ENCODE measurements at places on chromosomes 1 and 21.

DNA sequence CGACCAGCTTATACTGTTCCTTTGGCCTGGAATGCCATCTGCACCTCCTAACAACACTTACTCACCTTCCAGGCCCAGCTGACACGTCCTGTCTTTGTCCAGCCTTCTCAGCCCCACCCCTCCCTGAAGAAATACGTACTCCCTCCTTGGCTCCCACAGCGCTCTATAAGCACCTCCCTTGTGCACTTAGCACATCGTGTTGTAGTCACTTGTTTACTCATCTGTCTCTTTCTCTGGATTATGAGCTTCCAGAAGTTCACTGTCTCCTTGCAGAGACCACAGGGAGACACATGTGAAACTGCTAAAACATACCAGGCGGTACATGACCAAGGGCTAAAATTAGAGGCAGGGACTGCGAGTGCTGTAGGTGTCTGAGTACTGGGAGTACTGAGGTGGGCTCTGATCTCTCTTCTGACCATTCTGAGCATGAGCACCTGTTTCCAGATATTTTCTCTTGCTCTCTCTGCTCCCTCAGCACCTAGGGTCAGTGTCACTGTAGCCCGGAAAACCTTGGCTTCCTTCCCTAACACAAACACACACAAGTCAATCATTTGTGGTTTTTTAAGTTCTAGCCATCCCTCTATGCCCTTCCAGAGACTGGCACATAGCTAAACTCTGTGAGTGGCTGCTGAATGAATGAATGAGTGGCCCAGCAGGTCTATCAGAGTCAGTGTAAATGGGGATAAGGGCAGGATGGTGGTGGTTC, 5.1 kb downstream of the DCST1 start:
- DNase-seq = peak; percentile 25

DNA sequence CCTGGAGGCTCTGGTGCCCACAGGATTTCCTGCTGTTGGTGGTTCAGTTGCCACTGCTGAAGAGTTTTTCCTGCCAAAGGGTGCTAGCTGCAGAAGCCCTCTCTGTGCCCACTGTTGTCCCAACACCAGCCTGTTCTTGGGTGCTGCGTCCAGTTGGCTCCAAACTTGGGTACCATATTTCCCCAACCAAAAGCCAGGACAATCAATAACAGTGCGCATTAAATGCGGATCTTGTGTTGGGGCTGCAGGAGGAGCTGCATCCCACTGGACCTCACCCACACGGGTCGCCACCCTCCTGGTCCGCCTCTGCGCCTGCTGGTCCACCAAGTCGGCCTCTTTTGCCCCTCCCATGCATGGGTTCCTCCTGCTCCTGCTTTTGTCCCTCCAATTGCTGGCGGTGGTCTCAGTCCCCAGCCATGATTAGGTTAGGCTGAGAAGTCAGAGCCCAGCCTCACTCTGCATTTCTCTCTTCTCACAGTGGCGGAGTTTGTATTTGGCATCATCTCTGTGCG, 9.8 kb downstream of the ABCG1 start:
- DNase-seq = no peak

DNA sequence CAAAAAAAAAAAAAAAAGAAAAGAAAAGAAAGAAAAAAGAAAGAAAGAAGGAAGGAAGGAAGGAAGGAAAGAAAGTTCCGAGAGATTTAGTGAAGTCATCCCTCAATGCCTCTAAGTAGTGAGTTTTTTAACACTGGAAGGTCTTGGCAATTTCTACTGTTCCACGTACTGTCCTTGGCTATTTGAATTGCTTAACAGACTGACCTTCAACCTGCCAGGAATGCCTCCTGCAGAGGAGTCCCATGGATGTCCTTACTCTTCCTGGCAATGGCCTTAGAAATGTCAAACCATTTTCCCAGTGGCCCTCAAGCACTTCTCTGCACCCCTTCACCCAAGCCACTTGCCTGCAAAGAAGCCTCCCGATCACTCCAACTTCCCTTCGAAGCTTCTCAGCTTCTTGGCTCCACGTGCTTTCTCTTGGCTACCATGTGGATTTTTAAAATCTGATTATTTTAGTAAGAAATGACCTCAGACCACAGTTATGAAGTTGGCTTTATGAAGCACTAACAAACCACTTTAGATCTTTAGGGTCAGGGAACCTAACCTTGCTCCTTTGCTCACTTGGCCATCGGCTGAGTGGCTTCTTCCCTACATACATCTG, 43.7 kb upstream of the ABCG1 start:
- no peak for DNase-seq

- peak; percentile 43 for DNase-seq
Observed at GRCh38 chr1:67599085-67599484, 85.9 kb upstream of the GADD45A start.

GRCh38 chr1:77202751-77203150, 16.5 kb downstream of the PIGK start:
- peak; percentile 9 for DNase-seq

DNA sequence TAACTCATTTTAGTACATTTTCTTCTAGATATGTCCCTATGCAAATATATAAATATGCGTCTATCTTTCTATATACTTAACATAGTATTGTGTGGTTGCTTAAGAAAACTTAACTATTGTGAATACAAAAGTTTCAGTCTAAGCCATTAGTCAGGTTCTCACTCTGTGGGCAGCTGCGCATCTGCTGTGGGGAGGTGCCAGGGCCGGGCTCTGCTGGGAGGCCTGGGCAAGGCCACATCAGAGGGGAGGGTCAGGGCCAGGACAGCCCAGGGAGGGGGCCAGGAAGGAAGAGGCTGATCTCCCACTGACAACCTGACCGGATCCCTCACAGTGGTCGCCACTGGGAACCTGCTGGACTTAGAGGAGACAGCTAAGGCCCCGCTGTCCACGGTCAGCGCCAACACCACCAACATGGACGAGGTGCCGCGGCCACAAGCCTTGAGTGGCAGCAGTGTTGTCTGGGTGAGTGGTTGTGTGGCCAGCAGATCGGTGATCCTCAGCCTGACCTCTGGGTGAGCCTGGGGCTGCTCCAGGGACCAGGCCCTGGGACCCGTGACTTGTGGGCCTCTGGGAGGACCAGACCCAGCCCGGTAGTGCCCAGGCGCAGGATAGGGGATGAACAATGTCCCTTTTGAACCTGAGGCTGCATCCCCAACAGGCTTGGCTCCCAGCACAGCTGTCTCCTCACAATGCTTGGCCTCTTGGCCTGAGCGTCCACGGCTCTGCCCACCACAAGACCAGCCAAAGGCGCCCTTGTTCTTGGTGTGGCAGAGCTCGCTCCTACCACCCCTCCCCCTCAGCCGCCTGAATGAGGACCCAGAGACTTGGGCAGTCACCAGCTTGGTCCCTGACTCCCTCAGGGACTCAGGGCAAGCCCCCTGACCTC, 20.2 kb downstream of the LDLRAP1 start:
- no peak for DNase-seq

GRCh38 chr1:239706245-239706892, 320.0 kb downstream of the CHRM3 start:
- DNase-seq = no peak

DNA sequence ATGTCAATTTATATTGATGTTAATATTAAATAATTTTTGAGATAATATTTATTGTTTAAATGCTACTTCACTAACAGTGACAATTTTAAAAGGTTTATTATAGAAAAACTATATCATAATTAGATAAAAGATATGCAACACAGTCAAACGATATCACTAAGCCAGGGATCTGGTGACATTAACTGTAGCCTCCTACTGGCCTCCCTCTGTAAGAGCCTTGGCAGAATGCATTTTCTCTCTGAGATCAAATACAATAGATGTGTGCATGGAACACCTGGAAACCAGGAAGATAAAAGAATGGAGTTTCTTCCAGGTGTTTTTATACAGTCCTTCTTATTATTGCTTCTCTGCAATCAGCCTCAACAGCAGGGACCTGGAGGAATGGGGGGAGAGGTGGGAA, 1762.1 kb downstream of the BRINP3 start:
- no peak for DNase-seq

DNA sequence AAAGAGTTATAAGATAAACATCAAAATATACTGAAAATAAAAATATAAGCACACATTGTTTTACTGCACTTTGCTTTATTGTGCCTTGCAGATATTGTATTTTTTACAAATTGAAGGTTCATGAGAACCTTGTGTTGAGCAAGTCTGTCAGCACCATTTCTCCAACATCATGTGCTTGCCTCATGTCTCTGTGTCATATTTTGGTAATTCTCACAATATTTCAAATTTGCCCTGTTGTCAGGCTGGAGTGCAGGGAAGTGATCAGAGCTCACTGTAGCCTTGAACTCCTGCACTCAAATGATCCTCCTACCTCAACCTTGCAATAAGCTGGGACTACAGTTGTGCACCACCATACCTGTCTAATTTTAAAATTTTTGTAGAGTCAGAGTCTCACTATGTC, 21.3 kb upstream of the CNIH3 start:
- DNase-seq = no peak

DNA sequence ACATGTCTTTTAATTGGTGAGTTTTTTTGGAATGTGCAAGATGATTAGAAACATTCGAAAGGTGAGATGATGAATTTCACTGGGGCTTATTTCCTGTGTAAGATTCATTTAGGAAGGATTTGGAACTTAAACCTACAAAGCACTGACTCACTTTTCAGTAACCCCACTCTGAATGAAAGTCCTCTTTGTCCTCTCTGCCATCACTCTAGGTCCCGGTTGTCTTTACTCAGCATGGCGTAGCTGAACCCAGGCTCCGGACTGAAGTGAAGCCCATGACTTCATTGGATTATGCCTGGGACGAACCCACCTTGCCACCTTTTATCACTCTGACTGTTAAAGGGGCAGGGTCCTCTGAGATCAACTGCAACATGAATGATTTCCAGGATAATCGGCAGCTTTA, 139.4 kb downstream of the VPS13D start:
- no peak for DNase-seq

DNA sequence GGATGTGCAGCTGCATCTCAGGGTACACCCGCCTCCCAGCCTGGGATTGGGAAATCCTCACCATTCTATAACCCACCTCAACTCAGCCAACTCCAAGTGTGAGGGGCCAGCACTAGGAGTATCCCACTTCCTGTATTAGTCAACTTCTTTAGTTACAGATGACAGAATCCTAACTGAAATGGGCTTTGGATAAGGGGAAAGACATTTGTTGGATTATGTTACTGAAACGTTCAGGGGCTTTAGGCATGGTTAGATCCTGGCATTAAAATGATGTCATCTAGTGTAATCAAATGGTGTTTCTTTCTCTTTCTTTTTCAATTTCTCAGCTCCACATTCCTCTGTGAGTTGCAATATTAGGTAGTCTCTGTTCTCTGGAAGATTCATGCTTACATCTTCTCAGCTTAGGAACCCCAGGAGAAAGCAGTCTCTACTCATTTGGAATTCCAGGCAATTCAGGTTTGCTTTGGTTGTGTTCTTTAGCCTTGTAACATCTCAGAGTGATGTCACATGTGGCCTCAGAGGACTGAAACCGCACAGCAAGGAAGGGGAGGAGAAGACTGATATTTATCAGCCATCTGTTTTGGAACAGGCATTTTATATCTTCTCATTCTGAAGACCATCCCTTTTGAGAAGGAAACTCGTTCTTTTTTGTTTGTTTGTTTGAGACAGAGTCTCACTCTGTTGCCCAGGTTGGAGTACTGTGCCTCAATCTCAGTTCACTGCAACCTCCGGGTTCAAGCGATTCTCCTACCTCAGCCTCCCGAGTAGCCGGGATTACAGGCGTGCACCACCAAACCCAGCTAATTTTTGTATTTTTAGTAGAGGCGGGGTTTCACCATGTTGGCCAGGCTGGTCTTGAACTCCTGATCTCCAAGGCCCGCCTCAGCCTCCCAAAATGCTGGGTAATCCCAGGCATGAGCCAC, 18.9 kb upstream of the TMEM54 start:
- DNase-seq = peak; percentile 39

- peak; percentile 56 for DNase-seq
Observed at GRCh38 chr1:174964972-174965361, 34.8 kb upstream of the CACYBP start.

DNA sequence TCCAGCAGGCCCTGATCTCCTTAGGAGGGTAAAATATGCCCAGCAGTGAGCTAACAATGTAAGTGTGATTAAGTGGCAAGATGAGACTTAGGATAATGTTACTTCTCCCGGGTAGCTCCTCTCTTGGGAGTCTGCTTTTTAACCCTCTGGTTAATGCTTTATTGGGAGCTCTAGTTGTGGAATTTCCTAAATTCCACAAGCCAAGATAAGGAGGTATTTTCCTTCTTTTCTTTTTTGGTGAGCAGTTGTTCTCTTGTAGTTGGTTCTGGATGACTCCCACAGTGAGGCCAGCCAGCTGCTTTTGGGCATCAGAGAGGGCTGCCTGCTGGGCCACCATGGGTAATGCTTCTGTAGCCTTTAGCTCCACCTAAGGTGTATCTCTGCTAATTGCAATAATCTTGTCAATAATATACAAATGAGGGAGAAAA, 19.3 kb downstream of the C1orf52 start:
- DNase-seq = peak; percentile 31

- DNase-seq = peak; percentile 52
Observed at GRCh38 chr1:91997607-91998195, 32.1 kb upstream of the EPHX4 start.

DNA sequence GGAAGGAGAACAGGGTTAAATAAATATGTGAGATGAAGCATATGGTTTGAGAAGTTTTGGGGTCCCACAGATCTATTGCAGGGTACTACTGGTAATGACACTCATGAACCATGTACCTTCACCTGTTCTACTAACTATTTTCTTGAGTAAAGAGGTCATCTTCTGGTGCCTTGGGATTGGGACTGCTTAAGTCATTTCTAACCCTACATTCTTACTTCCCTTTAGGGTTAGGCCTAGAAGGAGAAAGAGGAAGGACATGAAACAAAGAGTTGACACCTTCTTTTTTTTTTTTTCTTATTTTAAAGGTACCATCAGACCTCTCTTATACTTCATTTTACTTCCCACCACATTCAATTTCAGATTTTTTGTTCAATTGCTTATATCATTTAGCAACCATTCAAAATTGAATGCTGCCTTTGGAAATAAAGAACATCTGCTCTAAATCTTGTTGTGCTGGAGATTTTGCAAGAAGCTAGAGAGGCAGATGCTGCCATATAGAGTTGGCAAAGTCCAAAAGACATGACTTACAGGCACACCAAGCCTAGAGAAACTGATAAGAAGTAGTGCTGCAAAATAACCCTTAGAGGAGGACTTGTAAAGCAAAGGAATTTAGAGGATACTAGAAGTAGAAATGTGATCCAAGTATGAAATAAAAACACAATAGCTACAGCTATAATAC, 374.4 kb upstream of the ST6GALNAC5 start:
- no peak for DNase-seq

- no peak for DNase-seq
Observed at GRCh38 chr1:55078470-55078869, 39.1 kb downstream of the PCSK9 start.

- DNase-seq = no peak
Observed at GRCh38 chr1:212981571-212982328, 31.4 kb downstream of the VASH2 start.

Measured in AG10803 (cell line).